ENCODE measurements at places on chromosomes 2 and 18. TPM values are rescaled to one million over a fixed set of nuclear protein-coding genes. Genes with fewer than 3 reads are reported as not detected.

ITGB6 gene
- 13.4 TPM for polyA plus RNA-seq

DSG1 gene
- not detected for polyA plus RNA-seq

CXCR1 gene
- polyA plus RNA-seq = not detected

LINC00305 gene
- polyA plus RNA-seq = not detected

RPL37A gene
- 4,316 TPM for polyA plus RNA-seq

Data from kidney (tissue), 22 donors.